Stimulated activated CD4-positive, alpha-beta T cell treated with anti-CD3 and anti-CD28 coated beads, Interleukin-12 subunit alpha, Interleukin-12 subunit beta, amount 100 ng/mL, for 4 hours (primary cell): ENCODE measurements at places on chromosomes 13 and 19.

DNA sequence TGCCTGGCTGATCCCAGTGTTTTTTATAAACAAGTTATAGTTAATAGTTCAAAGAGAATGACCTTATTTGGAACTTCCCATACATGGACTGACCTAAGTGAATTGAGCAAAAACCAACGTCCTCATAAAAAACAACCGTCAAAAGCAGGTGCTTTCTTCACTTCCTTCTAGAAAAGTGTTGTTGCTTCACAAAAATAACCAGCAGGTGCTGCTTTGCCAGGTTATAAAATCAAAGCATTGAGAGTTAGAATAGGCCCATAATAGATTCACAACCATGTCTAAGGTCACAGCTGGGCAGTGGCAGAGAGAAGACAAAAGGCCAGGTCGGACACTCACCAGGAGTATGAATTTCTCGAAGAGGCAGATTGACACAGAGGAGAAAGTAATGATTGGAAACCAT, 9.5 kb downstream of the RUBCNL start:
- DNase-seq: no peak

GRCh38 chr19:36421749-36422481, 3.5 kb upstream of the ZFP82 start:
- no peak for DNase-seq

- peak; percentile 10 for DNase-seq
Observed at GRCh38 chr19:39335168-39335548, 685 bp downstream of the GMFG start.

- DNase-seq: no peak
Observed at GRCh38 chr19:50797781-50798658, 7.8 kb downstream of the ACP4 start.

- DNase-seq: no peak
Observed at GRCh38 chr19:30208436-30209060, 163.6 kb upstream of the ZNF536 start.

DNA sequence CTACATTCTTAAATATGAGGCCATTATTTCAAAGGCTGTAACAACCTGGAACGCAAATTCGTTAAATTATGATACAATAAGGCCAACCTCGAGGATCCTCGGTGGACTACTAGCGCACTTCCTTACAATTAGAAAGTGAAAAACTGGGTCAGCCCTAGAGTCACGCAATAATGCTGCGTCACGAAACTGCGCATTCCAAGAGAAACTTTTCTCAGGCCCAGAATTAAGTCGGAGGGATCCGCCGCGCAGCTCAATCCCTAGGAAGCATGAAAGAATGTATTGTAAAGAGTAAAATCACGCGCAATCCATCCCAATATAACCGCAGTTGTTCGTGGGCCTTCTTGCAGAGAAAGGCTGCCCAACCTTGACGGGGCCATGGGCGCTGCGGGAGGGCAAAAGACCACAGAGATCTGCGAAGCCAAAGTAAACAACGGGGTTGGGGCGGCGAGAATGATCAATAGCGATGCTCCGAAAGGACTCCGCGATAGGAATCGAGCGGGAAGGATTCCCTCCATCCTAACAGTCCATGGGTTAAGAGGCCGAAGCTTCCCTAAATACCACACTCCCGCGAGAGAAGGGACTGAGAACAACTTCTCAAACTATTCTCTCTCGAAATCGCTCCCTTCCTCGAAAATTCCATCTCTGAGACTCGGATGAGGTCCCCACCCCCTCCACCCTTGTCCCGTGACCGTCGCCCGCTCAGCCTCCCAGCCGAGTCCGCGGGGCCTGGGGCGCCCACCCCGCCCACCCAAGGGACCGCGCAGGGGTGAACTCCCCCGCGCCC, 564 bp downstream of the SPART start:
- DNase-seq: peak; percentile 33

DNA sequence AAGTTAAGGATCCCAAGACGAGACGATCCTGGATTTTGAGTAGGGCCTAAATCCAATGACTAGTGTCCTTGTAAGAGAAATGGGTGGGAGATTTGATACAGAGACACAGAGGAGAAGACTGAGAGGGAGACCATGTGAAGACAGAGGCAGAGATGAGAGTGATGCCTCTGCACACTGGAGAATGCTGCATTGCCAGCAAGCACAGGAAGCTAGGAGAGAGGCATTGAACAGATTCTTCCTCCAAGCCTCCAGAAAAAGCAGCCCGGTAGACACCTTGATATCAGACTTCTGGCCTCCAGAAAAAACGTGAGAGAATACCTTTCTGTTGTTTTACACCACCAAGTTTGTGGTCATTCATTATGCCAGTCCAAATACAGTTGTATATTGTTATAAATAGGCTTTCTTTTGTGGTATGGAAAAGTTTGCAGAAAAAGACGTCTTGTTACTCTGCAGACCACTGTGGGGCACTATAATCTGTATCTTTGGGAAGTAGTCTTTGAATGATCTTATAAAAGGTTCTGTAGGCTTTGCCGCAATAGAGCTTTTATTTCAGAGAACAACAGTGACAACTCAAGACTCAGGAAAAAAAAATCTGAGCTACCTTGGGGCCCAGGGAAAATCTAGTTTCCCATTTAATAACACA, 17.9 kb upstream of the RFC3 start:
- DNase-seq: no peak

GRCh38 chr13:50989476-50989875, 79.9 kb downstream of the RNASEH2B start:
- DNase-seq: no peak

GRCh38 chr19:35345671-35346111, 2.0 kb upstream of the FFAR1 start:
- no peak for DNase-seq

DNA sequence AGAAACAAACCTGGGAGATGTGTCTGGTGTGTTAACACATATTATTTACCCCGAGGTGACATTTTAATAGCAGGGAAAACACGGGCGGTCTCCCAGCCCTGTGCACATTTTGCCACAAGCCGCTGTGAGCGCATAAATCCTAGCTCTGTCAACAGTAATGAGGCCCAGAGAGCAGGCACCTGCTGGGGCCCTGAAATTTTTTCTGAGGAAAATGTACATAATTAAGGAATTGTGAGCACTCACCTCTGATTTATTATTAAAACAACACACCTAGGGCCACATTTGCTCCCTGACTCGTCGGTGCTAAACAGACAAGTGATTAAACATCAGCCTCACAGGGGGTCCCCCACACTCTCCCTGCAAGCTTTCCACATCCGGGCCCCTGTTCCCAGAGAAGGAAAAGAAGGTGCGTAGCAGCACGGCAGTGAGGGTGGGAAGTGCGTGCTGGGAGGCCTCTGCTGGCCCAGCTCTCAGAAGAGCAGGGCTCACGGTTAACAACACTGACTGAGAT, 616.3 kb downstream of the UQCRFS1 start:
- no peak for DNase-seq

DNA sequence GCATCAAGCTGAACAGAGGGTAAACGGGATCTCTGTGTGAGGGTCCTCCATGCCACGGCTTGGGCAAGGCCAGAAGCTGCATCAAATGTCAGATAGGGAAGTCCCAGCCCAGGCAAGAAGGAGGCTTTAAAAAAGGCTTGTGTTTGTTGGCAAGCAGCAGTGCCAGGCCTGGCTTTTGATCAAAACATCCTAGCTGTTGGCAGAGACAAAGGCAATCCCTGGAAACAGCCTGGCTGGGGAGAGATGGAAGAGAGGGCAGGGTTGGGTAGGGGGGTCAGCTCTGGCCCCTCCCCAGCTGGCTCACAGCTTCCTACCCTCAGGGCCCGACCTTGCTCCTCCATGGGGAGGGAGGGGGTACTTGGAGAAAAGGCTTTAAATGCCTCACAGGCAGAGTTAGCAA, 61.8 kb upstream of the KCTD15 start:
- no peak for DNase-seq

GRCh38 chr13:113540523-113540922, 44.0 kb upstream of the TFDP1 start:
- DNase-seq: no peak

DNA sequence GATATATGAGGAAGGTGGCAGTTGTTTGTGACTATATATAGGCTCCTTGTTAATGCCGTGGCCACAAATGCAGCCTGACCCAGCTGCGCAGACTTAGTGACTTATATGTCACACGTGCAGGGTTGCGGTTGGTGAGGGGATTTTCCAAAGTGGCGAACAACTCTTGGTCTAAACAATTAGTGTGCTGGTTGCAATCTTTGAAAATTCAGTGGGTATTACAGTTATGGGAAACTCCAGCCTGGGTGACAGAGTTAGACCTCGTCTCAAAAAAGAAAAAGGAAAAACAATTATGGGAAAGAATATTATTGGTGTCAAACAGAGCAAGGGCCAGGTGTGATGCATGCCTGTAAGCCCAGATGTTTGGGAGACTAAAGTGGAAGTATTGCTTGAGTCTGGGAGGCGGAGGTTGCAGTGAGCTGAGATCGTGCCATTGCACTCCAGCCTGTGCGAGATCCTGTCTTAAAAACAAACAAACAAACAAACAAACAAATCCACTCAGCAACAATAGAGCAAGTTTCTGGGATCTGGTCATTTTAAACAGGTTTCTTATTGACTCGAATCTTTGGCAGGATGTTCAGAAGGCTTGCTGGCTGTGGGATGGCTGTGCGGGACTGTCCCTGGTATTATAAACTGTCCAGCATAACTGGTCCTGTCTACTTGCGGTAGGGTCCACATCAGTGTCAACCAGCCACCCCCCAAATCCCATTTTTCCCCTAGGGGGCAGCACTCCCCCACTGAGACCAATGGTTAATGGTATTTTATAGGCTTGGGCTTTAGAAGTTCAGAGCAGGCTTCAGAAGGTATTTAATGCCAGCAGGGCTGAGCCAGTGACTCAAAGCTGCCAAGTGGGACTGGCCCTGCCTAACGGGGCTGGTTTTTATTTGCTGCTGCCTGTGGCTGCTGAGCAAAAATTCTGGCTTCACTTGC, 15.4 kb downstream of the RELB start:
- DNase-seq: peak; percentile 44

DNA sequence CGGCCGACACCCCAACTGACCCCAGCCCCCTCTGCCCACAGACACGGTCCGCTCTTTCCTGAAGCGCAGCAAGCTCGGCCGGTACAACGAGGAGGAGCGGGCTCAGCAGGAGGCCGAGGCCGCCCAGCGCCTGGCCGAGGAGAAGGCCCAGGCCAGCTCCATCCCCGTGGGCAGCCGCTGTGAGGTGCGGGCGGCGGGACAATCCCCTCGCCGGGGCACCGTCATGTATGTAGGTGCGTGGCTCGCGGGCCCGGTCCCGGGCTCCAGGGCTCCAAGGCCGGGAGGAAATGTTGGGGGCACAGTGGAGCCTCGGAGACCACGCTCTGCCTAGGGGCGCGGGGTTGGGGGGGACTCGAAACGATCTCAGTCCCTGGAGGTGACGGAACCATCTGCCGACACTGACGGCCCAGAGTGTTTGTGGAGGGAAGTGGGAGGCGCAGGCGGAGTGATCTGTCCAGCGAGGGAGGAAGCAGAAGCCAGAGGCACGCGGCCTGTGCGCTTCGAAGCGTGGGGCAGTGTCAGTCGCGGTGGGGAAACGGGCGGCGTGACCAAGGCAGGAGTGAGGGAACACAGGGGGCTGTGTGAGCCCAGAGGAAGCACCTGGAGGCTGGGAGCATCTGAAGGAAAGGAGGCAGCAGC, 6.3 kb downstream of the TBCB start:
- DNase-seq: no peak

GRCh38 chr19:46040952-46041500, at the start of gene IGFL4:
Gene IGFL4 (minus strand): TSS chr19:46041002. CDS start chr19:46040962, 40 bp downstream.
- no peak for DNase-seq

DNA sequence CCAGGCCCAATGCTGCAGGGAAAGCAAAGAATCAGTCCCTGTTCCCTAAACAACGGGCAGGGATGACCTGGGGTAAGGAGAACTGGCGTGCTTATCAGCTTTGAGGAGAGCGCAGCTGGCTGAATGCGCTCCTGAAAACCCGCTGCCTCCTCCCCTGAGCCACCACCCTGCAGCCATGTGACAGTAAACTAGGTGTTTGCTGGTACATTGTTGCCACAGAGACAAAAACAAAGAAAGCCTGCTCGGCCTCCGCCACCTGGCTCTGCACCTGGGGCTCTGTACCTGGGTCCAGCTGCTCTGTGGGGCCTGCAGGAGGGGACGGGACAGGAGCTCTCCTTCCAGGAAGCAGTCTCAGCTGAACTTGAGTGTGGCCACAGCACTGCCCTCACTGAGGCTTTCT, 21.8 kb downstream of the MCF2L start:
- DNase-seq: no peak

DNA sequence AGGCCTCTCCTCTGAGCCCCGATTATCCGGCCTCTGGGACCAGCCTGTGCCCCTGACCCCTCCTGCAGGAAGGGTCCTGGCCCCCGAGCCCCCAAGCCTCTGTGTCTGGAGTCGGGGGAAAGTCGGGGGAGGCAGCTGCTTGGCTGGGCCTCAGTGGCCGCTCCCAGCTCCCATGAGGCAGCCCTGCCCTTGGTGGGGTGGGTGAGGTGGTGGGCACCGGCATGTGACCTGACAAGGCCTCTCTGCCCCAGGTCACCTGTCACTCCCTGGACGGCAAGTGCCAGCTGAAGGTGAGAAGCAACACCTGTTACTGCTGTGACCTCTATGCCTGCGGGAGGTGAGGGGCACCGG, 41.5 kb downstream of the TMEM255B start:
- no peak for DNase-seq

- DNase-seq: no peak
Observed at GRCh38 chr13:46103037-46103436, 1.8 kb downstream of the CPB2 start.

DNA sequence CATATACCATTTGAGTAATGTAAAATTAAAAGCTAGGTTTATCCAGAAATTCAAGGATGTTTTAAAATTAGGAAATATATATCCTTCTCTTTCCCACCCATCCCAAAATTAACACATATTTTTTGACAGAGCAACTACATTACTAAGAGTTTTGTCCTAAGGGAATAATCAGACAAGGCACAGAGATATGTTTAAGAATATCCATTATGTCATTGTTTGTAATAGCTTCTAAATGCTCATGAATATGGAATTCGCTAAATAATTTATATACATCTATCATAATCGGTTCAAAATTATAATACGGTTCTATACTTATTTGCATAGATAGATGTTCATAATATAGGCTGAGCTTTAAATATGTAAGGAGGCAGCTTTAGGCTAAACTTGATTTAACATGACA, 9.8 kb downstream of the UBL3 start:
- DNase-seq: no peak

DNA sequence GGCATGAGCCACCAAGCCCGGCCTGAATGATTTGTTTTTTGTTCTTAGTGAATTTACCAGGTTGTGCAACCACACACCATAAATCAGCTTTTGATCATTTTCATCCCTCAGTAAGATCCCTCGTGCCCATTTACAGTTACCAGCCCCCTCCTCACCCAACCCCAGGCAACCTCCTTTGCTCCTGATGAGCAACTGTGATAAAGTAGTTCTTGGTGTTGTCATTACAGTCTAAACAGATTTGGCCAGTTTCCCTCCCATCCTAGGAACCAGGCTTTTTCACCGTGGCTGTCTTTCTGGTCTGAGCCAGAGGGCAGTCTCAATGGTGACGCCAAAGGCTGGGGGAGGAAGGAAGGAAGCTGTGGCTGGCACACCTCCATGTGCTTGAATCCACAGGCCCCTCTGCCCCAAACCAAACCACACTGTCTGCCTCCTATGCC, 61.2 kb upstream of the WDFY2 start:
- DNase-seq: no peak
